ENCODE measurements at places on chromosomes 13 and 19.

DNA sequence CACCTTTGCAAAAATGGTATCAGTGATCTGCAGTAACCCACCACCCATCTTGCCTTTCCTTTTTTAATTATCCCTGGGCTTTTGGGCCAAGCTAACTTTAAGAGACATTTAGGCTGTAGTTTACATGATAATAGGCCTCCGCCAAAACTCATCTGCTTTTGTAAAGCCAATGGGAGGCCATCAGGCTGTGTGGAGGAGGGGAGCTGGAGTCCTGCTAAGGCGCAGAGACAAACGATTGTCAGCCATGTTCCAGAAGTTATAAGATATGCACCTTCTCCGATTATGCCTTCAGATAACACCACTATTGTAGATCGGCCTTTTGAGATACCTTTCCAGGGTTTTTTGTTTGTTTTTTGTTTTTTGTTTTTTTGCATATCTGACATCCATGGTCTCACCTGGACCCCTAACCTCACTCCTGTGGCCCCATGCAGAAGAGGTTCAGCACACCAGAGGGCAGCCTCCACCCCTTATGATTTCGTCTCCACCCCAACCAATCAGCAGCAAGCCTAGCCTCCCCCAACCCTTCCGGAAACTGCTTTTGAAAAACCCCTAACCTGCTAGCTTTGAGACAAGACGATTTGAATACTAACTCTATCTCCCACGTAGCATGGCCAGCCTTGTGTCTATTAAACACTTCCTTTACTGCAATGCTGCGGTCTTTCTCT is 113.9 kb upstream of the UBL3 start:
- no peak for DNase-seq

DNA sequence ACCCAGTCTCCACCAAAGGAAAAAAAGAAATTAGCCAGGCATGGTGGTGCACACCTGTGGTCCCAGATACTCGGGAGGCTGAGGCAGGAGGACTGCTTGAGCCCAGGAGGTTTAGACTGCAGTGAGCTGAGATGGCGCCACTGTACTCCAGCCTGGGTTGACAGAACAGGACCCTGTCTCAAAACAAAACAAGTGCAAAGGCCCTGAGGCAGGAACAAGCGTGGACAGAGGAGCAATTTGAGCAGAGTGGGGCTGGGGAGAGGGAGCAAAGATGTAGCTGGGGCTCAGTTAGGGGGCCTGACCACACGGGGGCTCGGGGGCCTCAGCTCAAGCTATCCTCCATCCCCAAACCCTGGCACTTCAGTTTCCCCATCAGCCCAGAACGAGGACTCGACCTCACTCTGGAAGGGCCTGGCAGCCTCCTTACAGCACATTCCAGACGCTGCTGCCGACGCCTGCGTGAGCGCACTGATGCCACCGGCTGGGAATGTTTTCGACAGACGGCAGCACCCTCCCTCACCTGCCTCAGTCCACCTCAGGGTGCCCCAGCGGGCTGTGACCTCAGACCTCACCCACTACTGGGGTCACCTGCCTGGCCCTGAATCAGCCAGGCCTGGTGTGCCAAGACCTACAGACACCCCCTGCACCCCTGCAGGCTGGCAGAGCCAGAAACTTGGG is 1.8 kb upstream of the POLRMT start:
- no peak for DNase-seq

DNA sequence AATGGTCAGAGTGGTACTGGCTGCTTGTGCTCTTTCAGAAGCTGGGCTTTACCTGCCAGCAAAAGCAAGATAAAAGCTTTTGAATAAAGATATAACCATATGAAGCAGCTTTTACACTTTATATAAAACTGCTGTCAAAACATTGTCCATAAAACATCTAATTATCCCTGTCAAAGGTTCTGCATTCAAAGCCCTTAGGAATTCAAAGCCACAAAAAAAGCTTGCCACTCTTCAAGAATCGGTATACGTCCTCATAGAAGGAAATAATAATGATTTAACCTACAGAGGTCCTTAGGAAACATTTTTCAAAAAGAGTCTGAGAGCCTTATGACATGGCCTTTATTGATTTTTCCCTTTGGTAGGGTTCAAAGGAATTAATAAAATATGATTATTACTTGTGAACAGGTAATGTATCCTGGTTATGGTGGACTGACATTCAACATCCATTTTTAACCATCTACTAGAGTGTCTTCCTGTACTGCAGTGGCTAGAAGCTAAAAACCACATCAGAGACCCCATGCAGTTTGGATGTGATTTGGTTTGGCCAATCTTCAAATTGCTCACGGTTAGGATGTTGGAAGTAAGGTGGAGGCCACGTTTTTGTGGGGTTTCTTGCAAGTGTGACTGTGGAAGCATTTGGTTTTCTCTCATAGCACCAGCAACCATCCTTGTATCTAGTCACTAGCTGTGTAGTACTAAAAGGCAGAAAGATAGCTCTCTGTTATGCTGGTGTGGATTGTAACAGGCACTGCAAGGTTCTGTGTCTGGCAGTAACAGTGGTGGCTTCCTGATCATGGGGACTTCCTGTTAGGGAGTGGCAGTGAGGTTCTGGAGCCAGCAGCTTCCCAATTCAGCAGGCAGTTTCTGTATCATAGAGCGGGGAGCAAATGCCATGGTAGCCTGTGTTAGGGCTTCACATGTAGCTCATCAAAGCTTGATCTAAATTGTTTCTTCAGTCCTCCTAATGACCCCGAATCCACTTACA is 441.5 kb downstream of the DIAPH3 start:
- no peak for DNase-seq

DNA sequence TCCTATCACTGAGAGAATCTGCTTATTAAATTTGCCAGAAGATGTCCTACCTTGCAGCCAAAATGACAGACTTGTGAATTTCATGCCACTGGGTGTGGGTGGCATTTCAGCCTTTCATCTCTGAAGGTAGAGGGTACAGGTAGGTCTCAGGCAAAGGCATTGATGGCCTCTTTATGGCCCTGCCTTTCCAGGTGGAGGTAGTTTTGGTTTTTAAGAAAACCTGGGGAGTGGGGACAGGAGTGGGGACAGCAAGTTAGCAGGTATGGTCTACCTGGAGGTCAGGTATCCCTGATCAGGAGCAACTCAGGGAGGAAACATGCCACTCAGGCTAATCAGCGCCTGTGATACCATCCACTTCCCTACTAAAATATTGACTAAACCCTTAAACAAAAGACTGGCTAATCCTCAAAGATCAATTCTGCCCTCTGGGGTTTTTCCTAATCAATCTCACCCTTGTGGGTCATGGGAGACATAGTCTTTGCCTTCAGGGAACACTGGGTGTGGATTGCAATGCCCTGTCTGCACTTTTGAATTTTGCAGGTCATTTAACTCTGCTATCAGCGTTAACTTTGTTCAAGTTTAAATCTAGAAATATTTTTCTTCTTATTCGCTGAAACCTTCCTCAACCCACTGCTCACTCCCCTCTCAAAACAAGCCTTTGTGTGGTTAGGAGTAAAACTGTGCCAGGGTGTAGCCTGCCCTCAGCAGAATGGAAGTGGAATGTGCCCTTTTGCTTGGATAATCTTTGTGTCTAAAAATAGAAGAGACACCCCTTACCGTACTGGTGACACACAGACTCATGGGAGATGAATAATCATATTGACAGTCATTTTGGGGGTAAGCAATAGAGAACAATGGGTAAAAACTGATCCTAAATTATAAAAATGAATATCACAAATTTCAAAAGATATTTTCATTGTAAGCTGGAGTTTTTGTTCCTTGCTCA is 233.7 kb downstream of the COG6 start:
- no peak for DNase-seq

DNA sequence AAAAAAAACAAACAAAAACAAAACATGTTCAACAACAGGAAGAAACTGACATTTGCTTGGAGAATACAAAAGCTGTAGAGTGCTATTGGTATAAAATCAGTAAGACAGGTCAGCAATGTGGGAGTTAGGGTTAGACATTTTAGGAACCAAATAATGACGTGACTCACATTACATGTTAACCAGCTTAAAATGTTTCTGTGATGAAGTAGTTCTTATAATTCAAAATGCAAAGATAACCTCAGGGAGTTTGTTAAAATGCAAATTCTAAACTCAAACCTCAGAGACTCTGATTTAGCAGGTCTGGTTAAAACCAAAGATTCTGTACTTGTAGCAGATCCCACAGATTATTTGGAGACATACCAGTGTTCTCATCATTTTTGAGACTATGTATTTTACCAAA is 549.4 kb upstream of the SLITRK1 start:
- DNase-seq = no peak

DNA sequence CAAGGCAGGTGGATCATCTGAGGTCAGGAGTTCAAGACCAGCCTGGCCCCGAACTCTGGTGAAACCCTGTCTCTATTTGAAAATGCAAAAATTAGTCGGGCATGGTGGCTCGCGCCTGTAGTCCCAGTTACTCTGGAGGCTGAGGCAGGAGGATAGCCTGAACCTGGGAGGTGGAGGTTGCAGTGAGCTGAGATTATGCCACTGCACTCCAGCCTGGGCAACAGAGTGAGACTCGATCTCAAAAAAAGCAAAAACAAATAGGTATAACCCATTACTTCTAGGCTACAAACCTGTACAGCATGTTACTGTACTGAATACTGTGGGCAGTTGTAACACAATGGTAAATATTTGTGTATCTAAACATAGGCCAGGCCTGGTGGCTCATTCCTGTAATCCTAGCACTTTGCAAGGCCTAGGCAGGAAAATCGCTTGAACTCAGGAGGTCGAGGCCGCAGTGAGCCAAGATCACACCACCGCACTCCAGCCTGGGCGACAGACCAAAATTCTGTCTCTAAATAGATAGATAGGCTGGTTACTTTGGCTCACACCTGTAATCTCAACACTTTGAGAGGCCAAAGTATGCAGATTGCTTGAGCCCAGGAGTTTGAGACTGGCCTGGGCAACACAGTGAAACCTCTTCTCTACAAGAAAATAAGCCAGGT is 63.5 kb downstream of the MYO9B start:
- no peak for DNase-seq

DNA sequence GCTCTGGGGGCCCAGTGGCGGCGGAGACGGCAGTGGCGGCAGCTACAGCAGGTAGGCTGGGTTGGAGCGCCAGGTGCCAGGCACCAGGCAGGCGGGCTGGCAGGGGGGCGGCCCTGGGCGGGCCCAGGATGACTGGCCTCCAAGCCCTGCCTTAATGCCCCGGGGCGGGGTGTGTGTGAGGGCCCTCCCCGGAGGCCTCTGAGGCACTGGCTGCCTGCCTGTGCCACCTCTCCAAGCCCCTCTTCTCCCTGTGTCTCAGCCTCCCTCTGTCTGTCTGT is at the start of gene KLK11:
Gene KLK11 (minus strand): TSS at position 63 of the 278 bp plus-strand sequence. CDS start 985 bp downstream, outside the sequence.
- no peak for DNase-seq

- DNase-seq = no peak
These were observed 14.6 kb upstream of the PTOV1 start for GRCh38 chr19:49836176-49837008.

- peak; percentile 66 for DNase-seq
These were observed 18.0 kb downstream of the SLC5A5 start for GRCh38 chr19:17889609-17890214.

DNA sequence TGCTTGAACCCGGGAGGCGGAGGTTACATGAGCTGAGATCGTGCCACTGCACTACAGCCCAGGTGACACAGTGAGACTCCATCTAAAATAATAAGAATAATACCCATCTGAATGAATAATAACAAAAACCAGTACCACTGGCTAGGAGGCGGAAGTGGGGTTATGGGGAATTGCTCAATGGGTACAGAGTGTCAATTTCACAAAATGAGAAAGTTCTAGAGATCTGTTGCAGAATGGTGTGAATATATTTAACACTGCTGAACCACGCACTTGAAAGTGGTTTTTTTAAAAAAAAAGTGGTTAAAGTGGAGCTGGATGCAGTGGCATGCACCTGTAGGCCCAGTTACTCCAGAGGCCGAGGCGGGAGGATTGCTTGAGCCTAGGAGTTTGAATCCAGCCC is 18.5 kb downstream of the KLF2 start:
- DNase-seq = no peak

- DNase-seq = no peak
These were observed 1.9 kb downstream of the MAN2B1 start for GRCh38 chr19:12664406-12665280.

DNA sequence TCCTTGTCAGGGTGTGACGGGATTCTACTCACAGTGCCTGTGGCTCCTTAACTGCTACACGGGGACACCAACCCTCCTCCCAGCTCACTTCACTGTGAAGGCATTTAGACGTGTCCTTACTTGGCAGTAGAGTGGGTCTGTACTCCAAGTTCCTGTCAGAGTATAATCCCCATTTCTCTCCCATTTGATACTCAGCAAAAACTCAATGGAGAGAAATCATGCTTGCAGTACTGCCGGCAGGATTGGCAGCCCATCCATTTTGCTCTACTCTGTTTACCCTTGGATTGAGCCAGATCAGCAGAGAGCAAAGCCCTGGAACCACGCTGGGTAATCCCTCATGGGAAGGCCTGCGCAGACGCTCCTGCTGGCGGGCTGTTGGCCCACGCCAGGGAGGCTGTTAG is 28.9 kb downstream of the ARL11 start:
- DNase-seq = no peak

DNA sequence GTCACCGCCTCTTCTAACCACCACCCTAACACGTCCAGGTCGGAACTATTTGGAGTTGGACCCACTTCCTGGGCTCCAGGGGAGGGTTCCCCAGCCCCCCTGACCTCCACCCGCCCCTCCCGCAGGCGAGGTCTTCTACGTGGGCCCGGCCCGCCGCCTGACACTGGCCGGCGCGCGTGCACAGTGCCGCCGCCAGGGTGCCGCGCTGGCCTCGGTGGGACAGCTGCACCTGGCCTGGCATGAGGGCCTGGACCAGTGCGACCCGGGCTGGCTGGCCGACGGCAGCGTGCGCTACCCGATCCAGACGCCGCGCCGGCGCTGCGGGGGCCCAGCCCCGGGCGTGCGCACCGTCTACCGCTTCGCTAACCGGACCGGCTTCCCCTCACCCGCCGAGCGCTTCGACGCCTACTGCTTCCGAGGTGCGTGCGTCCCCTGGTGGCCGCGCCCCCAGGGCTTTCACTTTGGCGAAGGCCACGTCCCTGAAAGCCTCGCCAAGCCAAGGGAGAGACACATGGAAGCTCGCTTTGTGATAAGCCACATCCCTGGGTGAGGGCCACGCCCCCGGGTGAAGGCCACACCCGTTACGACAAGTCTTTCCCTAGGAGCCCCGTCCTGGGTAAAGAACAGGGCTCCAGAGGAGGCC is 13.2 kb downstream of the NCAN start:
- DNase-seq = peak; percentile 66

DNA sequence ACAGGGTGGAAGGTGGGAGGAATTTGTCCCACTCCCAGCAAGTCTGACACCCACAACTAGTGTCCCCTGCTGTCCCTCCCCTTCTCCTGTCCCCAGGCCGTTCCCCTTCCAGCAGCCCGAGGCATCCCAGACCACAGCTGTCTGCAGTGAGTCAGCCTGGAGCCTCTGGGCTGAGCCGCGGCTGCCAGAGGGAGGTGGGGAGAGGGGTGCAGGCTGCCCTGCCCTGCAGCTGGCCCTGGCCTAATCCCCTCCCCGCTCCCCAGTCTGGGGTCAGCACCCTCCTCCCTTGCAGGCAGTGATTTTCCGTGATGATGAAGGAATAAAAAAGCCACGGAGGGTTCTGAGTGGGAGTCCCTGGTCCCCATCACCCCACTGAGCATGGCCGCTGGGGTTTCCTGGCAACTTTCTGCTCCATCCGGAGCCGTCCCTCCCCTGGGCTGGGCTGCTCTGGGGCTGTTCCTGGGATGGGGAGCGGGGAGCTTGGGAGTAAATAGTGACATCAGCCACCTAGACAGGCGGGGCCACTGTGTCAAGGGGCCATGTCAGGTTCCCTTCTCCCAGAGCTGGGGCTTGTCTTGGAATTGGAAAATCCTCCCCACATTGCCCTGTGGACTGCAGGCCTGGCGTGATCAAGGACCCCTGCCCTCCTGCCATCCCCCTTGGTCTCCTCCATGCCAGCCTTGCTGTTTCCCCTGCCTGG is 16.8 kb downstream of the SPC24 start:
- DNase-seq = peak; percentile 55

- DNase-seq = no peak
These were observed 32.2 kb downstream of the GP6 start for GRCh38 chr19:55005684-55006488.

All from epithelial cell of esophagus (primary cell).